Mesenteric fat pad (tissue), 1 donor: ENCODE measurements at places on chromosomes 7 and 10. TPM values are rescaled to one million over a fixed set of nuclear protein-coding genes. Genes with fewer than 3 reads are reported as not detected.
A peak's percentile ranks its signal among the peaks of the same experiment; 100 is the strongest.

- DNase-seq, result no peak
Measured at GRCh38 chr7:126840869-126841268, 411.9 kb downstream of the GRM8 start.

- DNase-seq, result no peak
Measured at GRCh38 chr10:15879058-15879457, 18.8 kb upstream of the MINDY3 start.

DNA sequence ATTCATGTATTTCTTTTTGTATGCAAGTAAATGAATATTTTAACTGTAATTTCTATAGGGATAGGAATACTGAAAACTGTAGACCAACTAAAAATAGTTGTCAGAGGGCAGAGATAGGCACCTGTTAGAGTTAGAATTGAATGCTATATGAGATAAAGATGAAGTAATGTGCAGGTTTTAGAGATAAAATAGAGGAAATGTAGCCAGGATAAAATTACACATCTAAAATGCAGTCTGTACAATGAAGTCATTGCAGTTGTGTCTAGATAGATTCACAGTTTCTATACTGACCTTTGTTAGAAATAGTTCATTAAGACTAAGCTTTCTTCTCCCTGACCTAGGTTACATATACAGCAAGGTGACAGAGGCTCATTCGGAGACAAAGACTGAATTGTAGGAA lies 46.2 kb downstream of the SMNDC1 start:
- DNase-seq, result no peak

GRCh38 chr10:34098821-34099567 lies 716.1 kb downstream of the PARD3 start:
- DNase-seq, result no peak

DNA sequence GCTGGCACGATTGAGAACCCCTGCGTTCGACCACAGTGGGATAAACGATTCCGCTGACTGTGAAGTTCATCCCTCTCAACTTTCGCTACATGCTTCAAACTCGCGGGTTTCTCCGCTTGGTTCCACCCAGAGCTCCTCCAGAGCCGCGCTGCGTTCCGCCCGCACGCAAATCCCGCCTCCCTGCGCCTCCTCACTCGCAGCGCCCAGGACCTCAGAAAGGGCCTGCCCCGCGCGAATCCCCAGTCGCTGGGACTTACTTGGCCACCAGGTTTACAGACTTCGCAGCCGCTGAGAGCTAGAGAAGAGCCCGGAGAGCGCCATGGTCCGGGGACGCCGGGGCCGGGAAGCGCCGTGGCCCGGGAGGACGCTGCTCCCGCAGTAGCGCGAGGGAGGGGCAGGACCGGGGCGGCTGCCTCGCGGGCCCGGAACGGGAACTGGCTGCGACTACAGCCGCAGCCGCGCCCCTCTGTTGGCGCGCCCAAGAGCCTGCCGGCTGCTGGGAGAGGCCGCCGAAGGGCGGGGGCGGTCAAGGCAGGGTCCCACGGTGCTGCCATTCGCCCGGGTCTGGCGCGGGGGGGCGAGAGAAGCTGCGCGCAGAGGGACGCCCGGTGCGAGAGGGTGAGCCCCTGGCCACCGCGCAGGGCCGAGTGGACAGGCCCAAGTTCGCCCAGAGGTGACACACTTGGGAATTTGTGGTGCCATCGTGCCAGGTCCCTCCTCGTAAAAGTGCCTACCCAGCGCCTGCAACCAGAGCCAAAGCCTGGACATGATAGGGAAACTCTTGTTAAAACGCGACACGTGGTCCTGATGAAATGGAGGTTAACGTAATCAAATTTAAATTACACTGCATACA lies at the start of gene NOD1:
NOD1 (minus strand) TSS at position 436 of the 853 bp plus-strand sequence. CDS start 21,863 bp downstream, outside the sequence.
- peak; percentile 94 for DNase-seq

DNA sequence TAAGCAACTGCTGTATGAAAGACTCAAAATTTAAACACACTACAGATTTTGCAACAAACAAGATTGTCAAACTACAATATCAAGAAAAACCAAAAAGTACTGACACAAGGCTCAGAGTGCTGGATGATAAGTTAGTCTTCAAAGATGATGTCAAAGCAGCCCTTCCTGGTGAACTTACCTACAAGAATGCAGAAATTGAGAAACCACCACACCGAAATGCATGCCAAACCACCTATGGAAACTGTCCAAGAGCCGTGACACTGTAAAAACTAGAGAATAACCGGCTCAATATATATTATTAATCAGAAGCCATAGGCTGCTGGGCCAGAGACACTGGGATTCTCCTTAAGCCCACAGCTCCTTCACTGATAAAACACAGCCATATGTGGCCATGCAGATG lies 25.3 kb downstream of the DENND11 start:
- no peak for DNase-seq

NPY4R2 gene
- total RNA-seq, result 0.29 TPM

- DNase-seq, result no peak
Measured at GRCh38 chr10:102998399-102998907, 80.4 kb downstream of the CNNM2 start.

DNA sequence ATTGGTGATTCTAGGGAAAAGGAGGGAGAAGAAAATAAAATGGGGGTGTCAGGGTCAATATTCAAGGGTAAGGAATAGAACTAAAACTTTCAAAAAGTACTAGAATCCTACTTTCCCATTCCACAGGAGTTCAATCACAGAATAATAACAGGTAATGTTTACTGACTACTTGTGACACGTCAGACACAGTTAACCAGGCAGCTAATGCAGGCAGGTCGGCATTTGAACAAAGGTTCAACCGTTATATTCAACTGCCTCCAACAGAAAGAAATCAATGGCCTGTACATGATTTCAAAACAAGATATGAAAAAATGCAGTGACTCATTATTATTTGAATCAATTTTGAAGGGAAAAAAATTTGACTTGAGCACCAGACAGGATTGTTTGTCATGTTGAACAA lies 3.1 kb downstream of the ASB15 start:
- DNase-seq, result no peak

GRCh38 chr10:84004221-84004620 lies 135.1 kb upstream of the GHITM start:
- no peak for DNase-seq

DNA sequence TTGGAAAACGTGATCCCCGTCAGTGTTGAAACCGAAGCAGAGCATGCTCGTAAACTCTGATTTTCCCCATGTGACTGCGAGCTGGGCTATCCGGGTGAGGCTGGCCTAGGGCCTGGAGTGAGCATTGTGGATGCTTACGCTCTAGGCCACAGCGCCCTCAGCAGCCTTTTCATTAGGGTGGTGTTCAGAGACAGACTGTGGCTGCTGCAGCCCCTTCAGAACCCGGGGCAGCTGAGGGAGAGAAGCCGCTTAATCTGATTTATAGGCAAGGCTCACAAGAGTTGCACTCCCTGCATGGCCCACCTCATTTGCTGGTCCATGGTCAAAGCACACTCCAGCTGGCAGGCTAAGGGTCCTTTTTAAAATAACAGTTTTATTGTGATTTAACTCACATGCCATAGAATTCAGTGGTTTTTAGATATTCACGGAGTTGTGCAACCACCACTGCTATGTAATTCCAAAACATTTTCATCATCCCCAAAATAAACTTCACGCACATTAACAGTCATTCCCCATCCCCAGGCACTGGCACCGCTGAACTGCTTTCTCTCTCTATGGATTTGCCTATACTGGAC lies 72.5 kb downstream of the SYPL1 start:
- no peak for DNase-seq

DNA sequence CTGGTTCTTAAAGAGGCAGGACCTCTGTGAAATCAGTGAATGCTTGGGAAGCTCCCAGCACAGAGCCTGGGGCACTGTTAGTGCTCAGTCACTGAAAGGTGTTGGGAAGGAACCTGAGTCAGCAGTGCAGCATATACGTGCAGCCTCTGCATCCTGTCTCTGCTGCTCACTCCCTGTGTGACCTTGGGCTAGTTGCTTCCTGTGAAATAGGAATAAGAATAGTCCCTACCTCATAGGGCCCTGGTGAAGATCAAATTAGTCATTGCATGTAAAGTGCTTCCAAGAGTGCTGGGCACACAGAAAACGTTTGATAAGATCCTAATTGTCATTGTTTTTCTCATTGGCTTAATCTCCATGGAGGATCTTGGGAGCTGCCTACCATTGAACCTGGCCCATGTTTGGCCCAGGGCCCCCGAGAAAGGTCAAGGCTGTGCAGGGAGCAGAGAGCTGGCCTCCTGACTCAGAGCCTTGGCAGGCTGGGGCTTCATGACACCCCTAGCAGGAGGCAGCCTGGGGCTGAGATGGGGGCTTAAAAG lies 73.3 kb upstream of the COL13A1 start:
- no peak for DNase-seq

DNA sequence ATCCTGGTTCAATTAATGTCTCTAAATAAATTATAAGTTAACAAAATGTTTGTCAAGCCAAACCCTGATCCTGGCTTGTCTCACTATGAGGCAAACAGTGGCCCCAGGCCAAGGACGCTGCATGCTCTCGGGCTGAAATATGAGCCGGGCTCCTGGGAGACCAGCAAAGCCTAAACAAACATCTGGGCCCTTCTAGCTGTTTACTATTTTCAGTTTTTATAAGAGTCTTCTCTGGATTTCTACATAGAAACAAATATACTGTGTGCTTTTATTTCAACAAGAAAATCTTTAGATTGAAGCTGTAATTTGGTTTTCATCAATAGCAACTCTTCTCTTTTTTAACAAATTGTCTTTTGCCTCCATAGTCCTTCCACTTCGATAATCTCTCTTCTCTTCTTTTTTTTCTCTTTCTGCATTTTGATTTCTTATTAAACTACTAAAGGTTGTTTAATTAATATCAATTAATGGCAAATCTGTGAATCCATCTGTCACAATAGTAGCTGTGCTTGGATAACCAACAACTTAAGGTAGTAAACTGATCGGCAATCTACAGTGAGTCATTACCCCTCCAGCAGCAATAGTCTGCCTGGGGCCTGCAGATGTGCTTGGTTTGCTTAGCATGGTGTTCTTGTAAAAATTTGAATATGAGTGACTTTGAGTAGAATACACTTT lies 83.3 kb upstream of the DNAJC1 start:
- no peak for DNase-seq

- DNase-seq, result no peak
Measured at GRCh38 chr7:356087-356486, 66.1 kb downstream of the FOXL3 start.

GRCh38 chr10:30819341-30820181 lies 190.0 kb upstream of the LYZL2 start:
- DNase-seq, result peak; percentile 65

GRCh38 chr7:92071032-92071431 lies 63.2 kb downstream of the CYP51A1 start:
- DNase-seq, result no peak

DNA sequence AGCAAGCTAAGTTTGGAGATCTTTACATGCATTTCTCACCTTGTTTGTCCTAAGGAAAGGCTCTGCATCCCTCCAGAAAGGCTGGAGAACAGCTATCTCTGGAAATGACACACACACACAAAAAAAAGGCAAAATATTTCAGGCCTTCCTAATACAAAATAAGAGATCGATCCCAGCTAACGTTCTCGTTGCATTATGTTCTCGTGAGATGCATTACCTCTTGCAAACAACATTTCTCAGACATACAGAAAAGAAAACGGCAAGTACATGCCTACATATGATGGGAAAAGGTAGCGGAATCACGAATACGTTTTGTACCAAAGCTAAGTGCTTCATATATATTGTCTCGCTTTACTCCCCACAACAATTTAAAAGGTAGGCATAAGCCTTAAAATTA lies 488 bp downstream of the MTERF1 start:
- DNase-seq, result no peak

DNA sequence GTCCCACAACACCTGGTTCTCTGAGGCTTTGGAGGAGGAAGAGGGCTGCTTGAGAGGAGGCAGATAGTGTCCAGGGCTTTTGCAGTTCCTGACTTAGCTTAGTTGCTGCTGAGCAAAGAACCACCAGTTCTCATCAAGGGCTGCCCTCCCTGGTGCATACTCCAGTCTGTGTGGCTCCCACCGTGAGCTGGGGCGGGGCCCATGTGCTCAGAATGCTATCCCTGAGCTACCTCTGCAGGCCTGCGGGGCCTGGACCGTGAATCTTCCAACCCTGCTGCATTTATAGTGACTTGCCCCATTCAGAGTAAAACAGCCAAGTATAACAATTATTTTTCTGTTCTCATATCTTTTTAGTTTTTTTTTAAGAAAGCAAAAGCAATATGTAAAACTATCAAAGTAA lies 49.2 kb downstream of the TACR2 start:
- no peak for DNase-seq

DNA sequence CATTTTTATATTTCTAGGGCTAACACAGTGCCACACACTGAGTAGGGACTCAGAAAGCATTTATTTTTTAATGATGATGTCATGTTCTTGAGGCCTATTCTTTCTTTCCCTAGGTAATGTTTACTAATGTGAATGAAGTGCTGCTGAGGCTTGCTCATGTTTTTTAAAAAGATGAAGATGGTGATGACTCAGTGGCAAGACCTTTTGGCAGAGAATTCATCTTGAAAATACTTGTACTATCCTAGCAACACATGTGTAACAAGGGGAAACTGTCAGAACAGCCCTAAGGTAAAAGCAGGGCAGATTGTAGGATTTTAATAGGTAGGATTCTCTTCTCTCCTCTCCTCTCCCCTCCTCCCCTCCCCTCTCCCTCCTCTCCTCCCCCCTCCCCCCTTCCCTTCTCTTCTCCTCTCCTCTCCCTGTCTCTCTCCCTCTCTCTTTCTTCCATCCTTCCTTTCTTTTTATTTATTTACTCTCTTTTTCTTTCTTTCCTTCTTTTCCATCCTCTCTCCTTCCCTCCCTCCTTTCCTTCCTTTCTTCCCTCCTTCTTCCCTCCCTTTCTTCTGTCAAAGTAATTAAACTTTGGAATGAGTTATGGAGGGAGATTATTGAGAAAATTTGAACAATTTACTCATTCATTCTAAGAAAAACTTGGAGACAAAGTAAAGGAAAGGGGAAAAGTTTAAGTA lies 75.3 kb downstream of the ZNF92 start:
- no peak for DNase-seq

FEZF1 gene
- not detected for total RNA-seq

- DNase-seq, result no peak
Measured at GRCh38 chr10:3806603-3807002, 21.6 kb upstream of the KLF6 start.

DNA sequence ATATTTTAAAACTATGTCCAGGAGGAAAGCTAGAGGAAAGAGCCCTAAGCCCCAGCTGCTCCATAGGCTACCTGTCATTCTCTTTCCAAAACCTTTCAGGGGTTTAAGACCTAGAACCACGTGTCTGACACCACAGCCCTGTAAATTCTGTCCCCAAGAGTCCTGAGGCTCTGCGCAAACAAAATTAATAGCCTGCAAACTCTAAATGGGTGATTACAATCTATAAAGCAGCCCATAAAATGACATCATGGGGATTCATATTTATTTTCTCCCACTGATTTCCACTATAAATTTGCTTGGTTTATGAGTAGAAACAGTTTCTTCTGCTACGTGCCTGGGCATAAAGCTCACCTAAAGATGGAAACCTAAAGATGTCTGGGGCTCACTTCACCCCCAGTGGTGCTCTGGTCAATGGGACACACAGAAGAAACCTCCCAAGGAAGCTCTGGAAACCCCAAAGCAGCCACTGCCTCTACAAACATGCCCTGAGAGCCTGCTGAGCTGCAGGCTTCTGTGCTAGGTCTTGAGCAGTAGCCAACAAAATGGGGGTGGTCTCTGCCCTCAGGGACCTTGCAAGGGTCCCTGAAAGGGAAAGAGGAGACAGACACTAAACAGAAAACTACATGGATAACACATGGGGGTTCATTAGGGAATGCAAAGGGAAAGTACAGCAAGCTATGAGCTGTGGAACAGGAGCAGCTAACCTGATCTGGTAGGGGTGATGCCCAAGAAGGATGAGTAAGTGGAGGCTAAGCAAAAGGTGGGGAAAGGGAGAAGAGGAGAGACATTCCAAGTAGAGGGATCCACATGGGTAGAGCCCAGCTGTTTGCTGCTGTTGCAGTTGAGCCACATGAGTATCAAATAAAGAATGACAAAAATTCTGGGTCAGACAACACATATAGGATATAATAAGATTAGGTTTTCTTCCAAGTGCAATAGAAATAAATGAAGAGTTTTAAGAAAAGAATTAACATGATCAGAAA lies 331.7 kb downstream of the KCNMA1 start:
- DNase-seq, result no peak
